ENCODE measurements at places on chromosomes 1 and 21.
A peak's percentile ranks its signal among the peaks of the same experiment; 100 is the strongest.

DNA sequence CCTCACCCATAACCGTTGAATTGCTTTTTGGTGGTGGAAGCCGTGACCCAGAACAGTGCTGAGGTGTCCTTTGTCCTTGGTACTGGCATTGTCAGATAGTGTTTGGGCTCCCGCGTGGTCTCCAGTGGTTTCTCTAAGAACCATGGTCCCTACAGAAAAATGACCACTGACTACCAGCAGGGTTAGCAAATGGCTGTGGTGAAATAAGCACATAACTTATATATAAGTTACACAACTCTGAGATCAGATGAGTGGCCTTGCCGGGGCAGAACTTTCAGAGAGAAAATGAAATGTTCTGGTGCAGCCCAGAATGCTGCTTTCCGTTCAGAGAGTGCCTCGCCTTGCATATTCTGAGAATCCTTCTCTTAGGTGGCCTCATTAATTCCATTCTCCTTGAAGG, 5.0 kb downstream of the SLC37A1 start:
- no peak for DNase-seq

- DNase-seq: no peak
Measured at GRCh38 chr1:36667256-36667655, 184.5 kb upstream of the CSF3R start.

DNA sequence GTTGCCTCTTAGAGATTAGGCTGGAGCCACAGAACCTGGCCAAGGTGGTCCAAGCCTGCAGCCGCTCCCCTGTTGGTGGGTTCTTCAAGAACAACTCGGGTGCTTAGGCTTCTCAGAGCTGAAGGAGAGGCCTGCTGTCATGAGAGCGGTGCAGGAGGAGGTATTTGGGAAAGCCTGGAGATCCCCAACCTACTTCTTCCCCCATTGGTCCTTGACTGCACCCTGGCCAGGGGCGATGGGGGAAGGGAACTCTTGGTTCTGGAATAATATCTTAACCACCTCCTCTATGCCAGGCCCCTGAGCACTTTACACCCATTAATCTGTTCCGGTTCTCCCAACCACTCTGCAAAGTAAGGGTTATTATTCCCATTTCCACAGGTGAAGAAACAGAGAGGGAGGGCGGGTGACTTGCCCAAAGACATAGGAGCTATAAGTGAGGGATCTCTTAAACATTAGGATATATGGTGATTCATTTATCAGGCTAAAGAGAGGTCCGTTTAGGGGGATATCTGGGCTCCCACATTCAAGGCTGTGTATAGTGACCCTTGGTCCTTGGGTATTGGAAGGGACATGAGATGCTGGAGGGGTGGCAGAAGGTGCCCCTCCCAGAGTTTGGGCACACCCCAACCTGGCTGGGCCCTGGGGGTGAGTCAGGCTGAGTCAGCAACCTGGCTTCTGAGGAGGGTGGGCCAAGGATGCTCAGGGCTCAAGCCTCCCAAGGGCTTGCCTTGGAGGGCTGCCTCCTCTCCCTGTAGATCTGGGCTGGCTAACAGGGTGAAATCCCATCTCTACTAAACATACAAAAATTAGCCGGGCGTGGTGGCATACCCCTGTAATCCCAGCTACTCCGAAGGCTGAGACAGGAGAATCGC, 5.2 kb downstream of the TRNP1 start:
- no peak for DNase-seq

GRCh38 chr1:223288826-223289225, 75.2 kb downstream of the SUSD4 start:
- DNase-seq: no peak

DNA sequence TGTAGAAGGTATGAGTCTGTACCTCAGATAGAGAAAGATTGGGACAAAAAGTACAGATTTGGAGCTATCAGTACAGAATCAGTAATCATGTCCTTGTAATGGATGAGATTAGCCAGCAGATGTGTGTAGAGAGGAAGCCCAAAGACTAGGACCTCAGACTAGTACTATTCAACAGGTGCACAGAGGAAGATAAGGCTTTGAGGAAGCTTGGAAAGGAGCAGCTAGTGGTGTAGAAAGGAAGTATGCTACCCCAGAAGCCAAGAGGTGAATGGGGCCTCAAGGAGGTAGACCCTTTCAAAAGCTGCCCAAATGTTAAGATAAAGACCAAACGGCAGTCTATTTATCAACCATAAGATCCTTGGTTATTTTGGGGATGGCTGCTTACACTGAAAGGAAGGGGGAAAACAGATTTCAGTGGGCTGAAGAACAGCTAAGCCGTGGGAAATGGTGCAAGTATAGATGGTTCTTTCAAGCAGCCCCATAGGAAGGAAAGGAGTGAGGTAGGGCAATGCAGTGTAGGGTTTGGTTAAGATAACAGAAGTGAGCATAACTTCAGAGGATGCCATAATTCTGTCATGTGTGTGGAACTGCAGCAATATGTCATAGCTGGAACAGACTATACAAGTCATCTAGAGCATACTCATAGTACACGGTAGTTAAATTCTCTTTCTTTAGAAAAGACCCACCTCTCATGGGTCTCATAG, 221.7 kb downstream of the HHIPL2 start:
- no peak for DNase-seq

DNA sequence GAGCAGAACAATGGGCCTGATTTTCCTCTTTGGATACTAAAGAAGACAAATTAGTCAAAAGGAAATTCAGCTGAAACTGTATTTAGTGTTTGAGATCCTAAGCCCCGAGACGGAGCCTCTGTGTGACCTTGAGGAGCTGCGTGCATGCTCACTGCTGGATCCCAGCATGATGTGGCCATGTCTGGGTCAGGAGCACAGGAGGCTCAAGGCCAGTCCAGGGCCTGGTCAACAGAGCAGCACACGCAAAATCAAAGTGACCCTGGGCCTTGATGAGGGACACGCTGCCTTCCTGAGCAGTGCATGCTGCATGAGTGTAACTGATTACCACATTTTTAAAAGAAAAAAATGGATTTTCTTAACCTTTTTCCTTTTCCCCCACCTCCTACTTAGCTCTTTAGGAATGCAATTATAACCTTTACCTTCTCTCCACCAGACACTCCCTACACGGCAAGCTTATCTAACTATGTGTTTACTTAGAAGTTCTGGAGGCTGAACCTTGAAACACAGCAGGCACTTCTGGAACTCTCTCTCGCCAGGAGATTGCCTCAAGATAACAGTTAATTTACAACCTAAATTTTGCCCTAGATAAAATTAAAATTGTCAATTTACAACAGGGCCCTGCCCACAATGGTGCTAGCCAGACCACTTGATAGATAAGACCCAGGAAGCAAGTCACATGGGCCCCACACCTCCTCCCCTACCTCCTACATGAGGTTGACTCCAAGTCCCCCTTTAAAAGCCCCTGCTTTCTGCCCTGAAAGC, 144.6 kb downstream of the LRIG2 start:
- DNase-seq: no peak

- peak; percentile 32 for DNase-seq
Measured at GRCh38 chr1:88608139-88608943, 75.7 kb upstream of the PKN2 start.

GRCh38 chr1:32724678-32725614, 22.4 kb upstream of the SYNC start:
- no peak for DNase-seq

DNA sequence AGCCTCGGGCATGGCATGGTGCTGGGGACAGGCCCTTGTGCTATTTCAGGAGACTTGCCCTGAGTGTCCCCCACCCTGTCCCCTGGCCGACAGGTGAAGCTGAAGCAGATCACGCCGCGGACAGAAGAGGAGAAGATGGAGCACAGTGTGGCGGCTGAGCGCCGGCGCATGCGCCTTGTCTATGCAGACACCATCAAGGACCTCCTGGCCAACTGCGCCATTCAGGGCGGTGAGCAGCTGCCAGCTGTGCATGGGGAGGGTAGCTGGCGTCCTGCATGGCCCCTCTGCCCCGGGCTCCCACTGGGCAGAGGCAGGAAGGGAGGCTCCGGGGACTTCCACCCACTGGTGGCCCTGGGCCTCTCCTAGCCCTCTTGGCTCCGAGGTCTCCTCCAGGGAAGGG, 28.9 kb downstream of the FAM151A start:
- no peak for DNase-seq

DNA sequence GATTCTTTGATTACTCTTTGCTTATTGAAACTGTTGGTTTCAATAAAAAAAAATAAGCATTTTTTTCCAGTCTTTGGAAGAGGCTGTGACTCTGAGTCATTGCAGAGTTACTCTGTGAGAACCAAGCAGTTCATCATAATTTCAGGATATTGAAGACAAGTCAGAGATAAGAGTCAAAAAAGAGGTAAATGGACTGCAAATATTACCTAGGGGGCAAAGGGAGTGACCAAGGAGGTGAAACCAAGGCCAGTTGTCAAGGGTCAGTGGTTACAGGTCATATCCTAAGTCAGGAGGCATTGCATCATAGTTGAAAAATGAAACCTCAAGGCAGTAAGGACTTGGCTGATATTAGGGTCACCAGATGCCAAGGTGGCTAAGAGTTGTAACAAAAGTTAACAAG, 597.1 kb upstream of the USP24 start:
- no peak for DNase-seq

DNA sequence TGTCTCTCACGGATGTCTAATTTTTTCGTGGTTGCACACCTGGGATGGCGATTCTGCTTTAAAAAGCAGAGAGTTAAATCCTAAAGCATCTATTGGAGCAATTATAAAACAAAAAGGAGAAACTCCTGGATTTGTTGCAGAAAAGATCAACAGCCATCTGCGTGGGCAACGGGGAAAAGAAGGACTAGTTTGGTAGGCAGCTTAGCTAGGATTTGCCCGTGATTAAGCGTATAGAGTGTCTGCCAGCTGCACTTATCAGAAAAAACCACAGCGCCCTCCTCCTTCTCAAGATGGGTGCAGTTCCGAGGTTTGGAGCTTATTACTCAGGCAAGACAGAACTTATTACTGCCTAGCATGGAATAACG, 526 bp upstream of the SLC25A24 start:
- peak; percentile 63 for DNase-seq

- DNase-seq: no peak
Measured at GRCh38 chr1:88892357-88892877, 1.1 kb upstream of the GTF2B start.

GRCh38 chr1:91537281-91537986, 36.8 kb downstream of the CDC7 start:
- DNase-seq: no peak

DNA sequence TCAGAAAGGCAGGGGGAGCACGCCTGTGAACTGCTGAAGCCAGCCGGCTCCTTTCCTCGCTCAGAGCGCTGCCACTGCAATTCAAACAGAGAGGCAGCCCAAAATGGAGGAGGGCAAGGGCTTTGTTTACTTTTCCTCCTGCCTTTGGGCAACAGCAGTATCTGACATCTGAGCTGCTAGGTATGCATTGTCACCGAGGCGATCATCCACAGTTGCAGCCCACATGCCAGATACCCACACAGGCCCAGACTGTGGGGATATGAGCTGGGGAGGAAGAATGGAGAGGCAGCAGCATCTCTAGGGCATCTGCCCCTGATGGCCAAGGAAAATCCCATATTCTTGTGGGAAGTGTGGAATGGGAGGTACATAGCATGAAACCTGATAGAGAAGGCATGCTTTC, 357.1 kb downstream of the BARHL2 start:
- DNase-seq: no peak

- DNase-seq: peak; percentile 11
Measured at GRCh38 chr1:183318433-183318832, 99.7 kb downstream of the NMNAT2 start.

DNA sequence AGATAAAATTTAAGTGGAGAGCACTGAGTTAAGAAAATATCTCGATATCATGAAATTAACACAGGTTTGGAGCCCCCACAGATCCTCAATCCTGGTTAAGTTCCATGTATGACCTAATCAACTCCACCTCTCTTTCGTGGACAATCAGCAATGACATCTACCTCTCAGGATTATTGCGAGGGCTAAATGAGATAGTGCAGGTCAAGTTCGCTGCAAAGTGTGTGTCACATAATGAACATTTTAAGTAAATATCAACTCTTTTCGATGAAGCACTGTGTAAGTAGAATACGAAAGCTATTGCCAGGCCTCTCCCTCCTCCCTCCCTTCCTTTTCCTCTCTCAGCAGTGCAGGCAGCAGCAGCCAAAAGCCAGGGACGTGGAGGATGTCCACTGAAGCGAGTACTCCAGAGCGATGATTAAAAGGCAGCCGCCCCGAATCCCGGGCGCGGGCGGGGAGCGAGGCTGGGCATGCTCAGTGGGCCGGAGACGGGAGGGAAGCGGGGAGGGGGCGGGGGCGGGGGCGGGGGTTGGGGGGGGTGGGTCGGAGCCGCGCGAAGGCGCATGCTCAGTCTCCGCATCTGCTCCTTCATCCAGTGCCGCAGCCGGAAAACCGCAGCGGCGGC, at the start of gene CAMSAP2:
Gene CAMSAP2, plus strand, starts transcription at position 567 of the 622 bp plus-strand sequence. CDS start 935 bp downstream, outside the sequence.
- peak; percentile 78 for DNase-seq

GRCh38 chr21:42777757-42778344, 101.5 kb downstream of the WDR4 start:
- peak; percentile 50 for DNase-seq

GRCh38 chr21:36859744-36860501, 106.5 kb downstream of the HLCS start:
- no peak for DNase-seq

- DNase-seq: no peak
Measured at GRCh38 chr1:187411118-187411517, 582.4 kb downstream of the PLA2G4A start.

GRCh38 chr1:13450204-13450603, 40.0 kb downstream of the PRAMEF20 start:
- DNase-seq: no peak

DNA sequence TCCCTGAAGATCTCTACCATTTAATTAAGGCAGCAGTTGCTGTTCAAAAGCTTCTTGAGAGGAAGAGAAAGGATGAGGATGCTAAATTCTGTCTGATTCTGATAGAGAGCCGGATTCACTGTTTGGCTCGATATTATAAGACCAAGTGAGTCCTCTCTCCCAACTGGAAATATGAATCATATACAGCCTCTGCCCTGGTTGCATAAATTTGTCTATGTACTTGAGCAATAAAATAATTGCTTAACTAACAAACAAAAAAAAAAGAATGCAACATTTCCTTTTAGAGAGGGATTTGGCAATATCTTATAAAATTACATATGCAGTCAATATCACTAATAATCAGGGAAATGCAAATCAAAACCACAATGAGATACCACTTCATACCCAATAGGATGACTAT, 26.8 kb downstream of the ALDH9A1 start:
- no peak for DNase-seq

DNA sequence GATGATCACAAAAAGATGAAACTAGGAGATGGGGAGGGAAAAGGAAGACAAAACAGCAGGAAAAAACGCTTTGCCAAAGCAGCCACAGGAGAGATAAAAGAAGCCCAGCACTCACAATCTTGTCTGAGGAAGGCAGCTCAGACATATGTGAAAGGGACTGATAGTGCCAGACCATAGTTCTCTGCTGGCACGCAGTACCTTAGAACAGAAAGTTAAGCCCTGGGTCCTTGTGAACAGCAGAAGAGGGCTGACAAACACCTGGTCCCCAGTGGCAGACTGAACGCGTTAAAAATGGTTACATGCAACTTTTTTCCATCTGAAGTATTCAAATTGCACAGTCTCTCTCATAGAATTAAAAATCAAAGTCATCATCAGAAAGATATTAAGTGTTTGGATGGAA, 433.2 kb upstream of the ADAMTS5 start:
- DNase-seq: no peak
